ENCODE measurements at places on chromosomes 7 and 10. TPM values are rescaled to one million over a fixed set of nuclear protein-coding genes. Genes with fewer than 3 reads are reported as not detected.

LRRC72 gene
- total RNA-seq: not detected

DNA sequence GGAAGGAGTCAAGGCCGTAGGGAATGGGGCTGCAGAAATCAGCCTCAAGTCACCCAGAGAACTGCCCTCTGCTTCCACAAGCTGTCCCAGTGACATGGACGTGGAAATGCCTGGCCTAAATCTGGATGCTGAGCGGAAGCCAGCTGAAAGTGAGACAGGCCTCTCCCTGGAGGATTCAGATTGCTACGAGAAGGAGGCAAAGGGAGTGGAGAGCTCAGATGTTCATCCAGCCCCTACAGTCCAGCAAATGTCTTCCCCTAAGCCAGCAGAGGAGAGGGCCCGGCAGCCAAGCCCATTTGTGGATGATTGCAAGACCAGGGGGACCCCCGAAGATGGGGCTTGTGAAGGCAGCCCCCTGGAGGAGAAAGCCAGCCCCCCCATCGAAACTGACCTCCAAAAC is 50.2 kb upstream of the PDCD4 start:
- DNase-seq: peak; percentile 26

DNA sequence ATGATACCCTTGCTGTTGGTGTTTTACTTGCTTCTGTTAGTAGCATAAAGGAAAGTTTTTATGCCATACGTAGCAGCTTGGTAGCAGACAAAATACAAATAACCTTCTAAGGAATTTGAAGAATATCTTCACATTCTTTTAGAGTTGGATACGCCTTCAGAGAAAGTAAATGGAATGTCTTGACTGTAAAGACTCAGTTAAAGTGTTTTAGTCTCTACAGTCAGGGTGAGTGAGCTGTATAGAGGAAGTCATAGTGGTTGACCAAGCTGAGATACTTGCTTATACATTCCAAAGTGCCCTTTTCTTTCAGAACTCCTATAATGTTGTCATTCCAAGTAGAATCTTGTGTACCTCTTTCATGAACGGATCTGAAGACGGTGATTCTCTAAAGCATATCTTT is 37.7 kb downstream of the RABGEF1 start:
- DNase-seq: peak; percentile 13

SPDYE5 gene
- not detected for total RNA-seq

DNA sequence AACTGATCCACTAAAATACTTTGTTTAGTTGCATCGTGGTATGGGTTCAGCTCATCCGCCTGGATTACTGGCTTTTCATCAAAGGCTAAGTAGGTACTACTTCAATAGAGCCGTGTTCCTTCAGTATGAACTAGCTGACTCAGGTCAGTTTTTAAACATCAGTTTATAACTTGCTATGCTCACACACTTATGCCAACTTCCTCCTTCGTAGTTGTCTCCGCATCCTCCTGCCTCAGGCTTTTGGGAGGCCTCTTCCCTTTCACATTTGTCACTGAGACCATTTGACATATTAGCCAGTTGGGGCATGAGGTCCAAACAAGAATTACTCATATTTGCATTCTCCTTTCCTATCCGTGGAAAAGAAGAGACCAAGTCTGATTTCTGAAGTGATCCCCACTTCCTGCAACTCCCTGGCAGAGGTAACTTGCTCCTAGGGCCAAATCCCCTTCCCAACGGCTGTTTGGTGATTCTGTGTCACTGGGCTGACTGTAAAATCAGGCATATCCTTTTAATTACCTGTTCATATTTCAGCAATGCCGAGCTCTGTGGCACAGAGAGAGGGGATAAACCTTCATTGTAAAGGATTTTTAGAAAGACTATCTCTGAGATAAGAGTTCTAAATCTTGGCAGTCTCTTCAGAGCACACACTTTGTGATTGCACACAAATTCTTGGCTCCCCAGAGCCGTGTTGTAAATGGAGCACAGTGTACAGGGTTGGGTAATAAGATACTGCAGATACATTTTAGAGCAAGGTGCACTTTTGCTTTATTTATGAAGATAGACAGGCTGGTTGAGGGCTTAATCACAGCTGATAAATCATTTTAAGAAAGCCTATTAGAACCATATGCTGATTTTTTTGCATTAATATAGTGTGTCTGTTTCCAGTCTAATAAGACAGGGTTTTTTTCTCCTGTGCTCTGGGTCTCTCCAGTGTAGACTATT is 108.0 kb downstream of the CREB5 start:
- no peak for DNase-seq

PALD1 gene
- 0.18 TPM for total RNA-seq

DNA sequence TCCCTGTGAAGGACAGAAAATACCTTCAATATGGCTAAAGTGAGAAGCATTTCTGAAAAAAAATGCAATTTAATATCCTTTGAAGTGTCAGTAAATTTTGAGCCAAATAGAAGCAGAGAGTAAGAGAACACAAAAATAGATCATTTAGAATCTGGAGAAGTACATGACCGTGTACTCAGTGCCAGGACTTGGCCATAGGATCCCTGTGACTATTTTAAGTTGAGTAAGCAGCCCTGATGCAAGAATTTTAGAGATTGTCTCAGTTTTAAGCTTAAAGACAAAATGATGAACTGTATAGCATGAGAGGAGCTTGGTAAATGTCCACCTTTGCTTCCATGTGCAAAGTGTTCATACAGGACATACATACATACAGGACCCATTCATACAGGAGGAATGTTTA is 2.5 kb downstream of the PTER start:
- DNase-seq: peak; percentile 75

- DNase-seq: no peak
These were observed 107.8 kb downstream of the TCERG1L start for GRCh38 chr10:131203456-131204357.

DNA sequence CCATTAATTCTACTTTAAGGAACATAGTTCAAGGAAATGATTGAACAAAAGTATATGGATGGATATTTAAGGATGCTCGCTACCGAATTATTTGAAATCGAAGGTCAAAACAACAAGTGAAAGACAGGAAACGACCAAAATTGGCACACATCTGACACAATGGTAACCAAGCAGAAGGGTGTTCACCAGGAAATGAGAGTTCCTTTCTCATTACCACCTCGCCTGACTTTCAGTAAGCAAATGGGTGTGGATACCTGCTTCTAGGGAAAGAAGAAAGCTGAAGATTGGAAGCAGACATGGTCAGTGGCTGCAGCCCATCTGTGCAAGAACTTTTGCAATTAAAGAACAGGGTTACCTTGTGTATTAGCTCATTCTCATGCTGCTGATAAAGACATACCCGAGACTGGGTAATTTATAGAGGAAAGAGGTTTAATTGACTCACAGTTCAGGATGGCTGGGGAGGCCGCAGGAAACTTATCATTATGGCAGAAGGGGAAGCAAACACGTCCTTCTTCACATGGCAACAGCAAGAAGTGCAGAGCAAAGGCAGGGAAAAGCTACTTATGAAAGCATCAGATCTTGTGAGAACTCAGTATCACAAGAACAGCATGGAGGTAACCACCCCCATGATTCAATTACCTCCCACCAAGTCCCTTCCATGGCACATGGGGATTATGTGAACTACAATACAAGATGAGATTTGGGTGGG is 6.2 kb upstream of the TMEM273 start:
- DNase-seq: no peak

DNA sequence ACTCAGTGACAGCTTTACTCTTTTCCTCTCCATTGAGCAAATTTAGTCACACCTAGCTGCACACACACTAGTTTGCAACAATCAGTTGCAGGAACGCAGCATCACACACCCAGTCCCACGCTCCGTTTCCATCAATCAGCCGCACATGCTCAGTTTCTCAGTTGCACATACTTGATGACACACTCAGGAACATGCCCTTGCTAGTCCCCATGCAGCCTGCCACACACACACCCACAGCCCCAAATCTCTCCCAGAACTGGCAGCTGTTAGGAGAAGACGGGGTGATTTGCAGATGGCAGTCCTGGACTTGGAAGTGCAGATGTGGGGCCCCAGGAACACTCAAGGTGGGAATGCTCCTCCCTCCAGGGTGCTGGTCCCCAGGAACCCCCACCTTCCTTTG is 7.7 kb downstream of the LBX1 start:
- DNase-seq: no peak

Measured in fibroblast of the aortic adventitia (primary cell).